ENCODE measurements at places on chromosomes 11 and 22.
A peak's percentile ranks its signal among the peaks of the same experiment; 100 is the strongest.

DNA sequence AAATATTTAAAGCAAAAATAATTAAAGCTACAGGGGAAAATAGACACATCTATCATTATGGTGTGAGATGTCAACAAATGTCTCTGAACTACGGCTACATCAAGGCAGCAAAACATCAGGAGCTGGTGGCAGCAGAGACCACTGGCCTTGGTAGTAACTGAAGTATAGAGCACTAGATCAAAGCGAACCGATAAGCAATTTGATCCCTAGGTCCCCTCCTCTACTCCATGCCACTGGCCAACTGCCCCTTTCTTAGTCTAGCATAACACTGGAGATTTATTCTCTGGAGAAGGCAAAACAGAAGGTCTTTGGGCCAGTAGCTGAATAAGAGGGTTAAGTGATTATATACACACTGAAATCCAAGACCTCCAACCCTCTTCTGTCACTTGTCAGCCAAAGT lies 13.6 kb upstream of the RAB3IL1 start:
- no peak for DNase-seq

- DNase-seq = no peak
Measured at GRCh38 chr22:19986011-19986409, 30.6 kb downstream of the ARVCF start.

GRCh38 chr22:49081261-49081666 lies 746.4 kb downstream of the BRD1 start:
- DNase-seq = no peak

DNA sequence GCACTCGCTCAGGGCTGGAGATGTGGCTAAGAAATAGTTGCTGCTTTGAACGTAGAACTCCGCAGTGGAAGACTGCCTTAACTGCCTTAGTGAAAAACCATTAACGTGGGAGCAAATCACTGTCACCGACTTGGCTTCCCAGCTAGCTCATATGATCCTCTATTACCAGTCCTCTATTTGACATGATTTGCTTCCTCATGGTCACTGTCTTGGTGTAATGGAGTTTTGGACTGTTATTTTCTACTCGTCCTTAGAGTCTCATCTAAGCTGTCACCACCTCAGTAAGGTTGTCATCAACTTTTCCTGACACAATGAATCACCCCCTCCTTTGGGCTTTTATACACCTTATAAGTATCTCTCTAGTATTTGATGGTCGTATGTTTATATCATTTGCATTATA lies 167.1 kb upstream of the NARS2 start:
- DNase-seq = no peak

GRCh38 chr11:269146-269890 lies 8.9 kb upstream of the NLRP6 start:
- no peak for DNase-seq

- no peak for DNase-seq
Measured at GRCh38 chr11:128604723-128605122, 17.4 kb upstream of the ETS1 start.

GRCh38 chr11:132245403-132246385 lies 875.3 kb downstream of the NTM start:
- no peak for DNase-seq

- peak; percentile 97 for DNase-seq
Measured at GRCh38 chr11:134126217-134126822, 57.4 kb downstream of the JAM3 start.

Measured in HFFc6 (cell line).